Left lobe of liver (tissue), 2 donors: ENCODE measurements at places on chromosomes 5 and 9.
A peak's percentile ranks its signal among the peaks of the same experiment; 100 is the strongest.

GRCh38 chr5:67774786-67775185 is 440.8 kb upstream of the PIK3R1 start:
- no peak for DNase-seq

DNA sequence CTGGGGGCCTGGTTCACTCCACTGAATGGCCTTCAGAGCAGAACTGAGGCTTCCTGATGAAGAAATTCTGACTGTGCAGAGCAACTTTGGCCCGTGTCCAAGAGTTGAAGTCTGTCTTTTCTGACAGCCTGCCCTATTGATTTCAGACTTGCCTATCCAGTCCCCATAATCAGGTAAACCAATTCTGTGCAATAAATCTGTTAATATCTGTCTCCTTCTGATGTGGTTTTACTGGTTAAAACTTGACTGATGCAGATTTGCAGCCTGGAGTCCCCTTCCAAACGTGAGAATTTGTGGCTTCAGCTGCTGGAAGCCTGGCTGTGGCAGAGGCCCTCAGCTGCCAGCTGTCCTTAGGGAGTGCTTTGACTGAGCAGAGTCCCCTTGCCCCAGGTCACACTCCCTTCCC is 283.9 kb upstream of the ANKRD55 start:
- peak; percentile 72 for DNase-seq

GRCh38 chr5:134521841-134522240 is 3.6 kb upstream of the JADE2 start:
- DNase-seq: no peak

GRCh38 chr5:10595672-10596309 is 31.9 kb downstream of the ANKRD33B start:
- DNase-seq: peak; percentile 43

DNA sequence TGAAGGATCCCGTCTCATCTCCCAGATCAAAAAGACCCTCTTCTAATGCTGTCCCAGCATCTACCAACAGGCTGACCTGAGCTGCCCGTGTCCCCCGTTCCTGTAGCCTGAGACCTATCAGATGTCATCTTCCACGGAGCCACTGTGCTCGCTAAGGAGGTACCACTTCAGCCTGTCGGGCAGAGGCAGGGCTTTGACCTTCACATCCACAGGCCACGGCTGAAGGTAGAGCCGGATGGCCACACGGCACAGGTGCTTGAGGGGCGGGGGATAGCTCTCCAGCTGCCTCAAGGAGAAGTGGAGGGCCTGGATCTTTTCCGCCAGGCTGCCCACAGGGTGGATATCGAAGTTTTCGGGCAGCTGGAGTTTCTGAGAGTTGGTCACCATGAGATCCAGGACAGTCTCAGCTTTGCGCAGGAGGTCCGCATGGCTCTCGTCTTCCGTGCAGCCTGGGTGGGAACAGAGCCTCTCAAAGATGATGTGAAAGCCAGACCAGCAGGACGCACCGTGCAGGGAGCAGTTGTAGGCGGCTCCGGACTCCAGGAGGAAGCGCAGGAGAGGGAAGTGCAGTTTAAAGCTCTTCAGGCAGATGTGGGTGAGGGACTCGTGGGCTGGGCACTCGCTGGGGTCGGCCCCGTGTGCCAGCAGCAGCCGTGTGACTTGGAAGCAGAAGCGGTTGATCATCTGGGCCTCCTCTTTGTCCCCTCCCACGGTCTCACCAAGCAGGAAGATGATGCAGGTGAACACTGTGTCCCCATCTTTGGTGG is 4.1 kb downstream of the ASB6 start:
- no peak for DNase-seq

DNA sequence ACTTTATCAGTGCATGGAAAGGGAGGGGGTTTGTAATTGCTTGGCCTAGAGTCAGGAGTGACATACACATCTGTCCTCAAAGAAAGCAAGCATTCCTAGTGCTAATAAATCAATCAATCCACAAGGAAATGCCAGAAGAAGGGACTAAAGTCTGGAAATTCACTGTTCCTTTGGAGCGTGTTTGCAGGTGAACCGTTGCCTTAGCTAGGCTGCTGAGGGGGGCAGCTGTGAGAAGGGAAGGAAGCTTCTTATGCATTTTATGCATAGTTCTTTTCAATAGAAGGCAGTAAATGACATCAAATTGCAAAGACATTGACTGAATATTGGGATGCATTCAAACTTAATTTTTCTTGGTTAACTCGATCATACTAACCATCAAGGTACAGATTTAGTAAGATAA is 1092.5 kb upstream of the SEMA6A start:
- no peak for DNase-seq

DNA sequence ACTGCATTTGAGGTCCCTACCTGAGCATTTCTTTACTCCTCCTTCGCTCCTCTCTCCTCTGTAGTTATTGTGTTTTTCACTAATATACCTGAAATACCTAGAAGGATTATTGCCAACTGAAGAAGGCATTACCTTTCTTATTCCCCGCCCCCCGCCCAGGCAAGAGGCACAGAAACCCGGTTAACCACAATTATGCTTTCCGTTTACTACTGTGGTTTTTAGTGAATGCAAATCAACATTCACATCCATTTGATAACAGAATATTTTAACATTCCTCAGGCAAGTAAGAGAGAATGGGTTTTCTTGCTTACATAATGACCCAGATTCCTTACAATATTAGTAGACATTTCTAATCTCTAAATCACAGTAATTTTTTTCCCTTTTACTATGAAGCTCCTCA is 136.9 kb downstream of the PCSK5 start:
- no peak for DNase-seq

DNA sequence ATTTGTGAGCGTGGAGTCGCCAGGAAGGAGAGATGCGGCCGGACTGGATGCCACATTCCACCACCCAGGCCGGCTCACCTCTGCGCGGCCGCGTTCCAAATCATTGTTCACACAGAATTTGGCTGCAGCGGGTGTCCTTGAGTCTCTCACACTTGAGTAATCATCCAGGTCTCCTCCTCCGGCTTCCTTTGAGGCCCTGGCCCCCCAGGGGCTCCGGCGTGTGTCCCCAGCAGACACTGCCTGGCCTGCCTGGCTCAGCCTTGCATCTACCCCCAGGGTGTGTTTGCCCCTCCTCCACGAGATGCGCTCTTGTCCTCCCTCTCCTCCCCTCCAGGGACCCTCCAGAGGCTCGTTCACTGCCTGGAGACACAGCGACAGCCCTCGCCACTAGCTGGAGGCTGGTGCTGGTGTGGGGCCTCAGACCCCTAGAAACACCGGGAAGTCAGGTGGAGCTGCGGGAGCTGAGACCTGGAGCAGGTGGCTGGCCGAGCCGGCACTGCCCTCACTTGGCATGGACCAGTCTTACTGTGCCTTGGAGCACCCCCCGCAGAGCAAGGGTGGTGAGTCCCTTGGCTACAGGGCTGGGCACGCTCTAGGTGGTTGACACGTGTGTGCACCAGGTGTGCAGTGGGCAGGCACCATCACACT is 7.0 kb upstream of the SLC9A3 start:
- DNase-seq: no peak

DNA sequence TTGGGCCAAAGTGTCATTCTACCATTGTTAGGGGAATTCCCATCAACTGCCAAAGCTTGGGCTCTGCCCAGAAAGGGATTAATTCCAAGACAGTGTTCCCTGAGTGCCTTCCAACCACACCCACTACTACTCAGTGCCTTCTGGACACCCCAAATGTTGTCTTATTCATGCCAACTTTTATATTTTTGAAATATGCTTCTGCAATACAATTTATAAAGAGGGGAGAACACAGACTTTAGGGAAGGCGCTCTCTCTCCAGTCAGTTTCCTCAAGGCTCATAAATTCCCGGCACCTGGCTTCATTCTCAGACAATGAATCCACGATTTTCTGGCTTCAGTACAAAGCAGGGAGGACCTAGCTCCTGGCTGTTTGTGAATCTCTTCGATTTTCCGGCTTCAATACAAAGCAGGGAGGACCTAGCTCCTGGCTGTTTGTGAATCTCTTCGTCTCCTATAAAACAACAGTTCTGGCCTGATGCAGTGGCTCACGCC is 120.1 kb upstream of the MYO10 start:
- DNase-seq: no peak

- no peak for DNase-seq
Observed at GRCh38 chr9:30967476-30967875, 1417.0 kb upstream of the ACO1 start.
